ENCODE measurements at places on chromosomes 6 and 20. TPM values are rescaled to one million over a fixed set of nuclear protein-coding genes. Genes with fewer than 3 reads are reported as not detected.

Gene KCNK15
- total RNA-seq = not detected

Gene JPH2
- total RNA-seq = 24.2 TPM

Gene HSPA12B
- not detected for total RNA-seq

Gene CCN2
- total RNA-seq = 30.0 TPM

DNA sequence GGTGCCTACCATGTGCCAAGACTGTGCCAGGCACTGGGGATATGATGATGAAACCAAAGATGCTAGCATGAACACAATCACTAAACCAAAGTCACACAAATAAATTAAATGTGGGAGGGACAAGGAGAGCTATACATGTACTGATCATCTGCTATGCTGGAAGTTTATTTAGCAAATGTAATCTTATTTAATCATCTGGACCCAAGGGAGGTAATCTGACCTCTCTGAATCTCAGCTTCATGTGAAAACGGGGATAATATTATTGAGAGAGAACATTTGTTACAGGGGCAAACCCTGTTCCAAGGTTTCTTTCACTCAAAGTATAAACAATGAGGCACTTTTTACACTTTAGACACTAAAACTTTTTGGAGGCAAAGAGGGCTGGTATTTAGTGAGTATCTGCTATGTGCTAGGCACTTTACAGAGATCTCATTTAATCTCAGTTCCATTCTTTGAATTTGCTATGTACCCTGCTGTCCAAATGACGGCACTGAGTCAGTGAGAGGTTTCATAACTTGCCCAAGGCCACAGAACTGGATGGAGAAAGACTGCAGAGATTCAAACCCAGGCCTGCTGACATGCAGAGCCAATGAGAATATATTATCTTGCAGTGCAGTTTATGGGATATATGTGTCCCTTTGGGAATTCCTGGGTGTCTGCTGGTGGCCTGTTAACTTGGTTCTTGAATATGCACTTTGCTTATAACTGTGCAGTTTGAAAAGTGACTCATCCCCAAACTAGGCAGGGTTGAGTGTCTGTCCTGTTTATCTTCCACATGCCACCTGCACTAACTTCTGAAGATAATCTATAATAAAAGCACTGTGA is 3.3 kb upstream of the ASXL1 start:
- DNase-seq = peak; percentile 90

DNA sequence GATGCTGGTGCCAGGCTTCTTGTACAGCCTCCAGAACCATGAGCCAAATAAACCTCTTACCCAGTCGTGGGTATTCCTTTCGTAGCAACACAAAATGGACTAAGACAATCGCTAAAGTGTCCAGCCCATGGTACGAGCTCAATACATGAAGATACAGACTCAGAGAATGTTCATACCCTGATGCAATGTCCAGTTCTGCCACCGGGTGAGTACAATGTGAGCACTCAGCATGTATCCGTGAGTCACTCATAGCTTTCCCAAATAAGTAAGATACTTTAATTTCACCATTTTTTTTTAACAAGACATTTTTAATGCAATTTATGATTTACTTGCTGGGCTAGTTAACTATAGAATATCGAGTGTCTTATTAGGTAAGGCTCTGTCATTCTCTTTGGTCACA is 26.7 kb upstream of the PDE10A start:
- no peak for DNase-seq

- DNase-seq = peak; percentile 59
Observed at GRCh38 chr6:99334526-99335127, 14.8 kb downstream of the FAXC start.

GRCh38 chr6:125310994-125311649 is 9.4 kb upstream of the HDDC2 start:
- peak; percentile 63 for DNase-seq

DNA sequence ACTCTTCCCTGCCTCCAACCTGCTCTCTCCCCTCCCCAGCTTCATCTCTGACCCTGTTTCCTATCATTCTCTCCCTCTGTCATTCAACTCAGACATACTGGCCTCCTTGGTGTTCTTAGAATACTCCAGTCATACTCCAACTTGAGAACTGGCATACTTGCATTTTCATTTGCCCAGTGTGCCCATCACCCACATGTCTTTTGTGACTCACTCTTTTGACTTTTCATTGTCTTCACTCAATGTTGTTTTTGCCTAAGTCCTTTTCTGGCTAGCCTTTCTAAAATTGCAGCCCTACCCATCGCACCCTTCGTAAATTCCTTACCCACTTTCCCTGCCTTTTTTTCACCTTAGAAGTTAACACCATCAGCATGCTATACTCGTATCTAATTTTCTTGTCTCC is 77.0 kb upstream of the CD2AP start:
- no peak for DNase-seq
